ENCODE measurements at places on chromosomes 6 and 20.

DNA sequence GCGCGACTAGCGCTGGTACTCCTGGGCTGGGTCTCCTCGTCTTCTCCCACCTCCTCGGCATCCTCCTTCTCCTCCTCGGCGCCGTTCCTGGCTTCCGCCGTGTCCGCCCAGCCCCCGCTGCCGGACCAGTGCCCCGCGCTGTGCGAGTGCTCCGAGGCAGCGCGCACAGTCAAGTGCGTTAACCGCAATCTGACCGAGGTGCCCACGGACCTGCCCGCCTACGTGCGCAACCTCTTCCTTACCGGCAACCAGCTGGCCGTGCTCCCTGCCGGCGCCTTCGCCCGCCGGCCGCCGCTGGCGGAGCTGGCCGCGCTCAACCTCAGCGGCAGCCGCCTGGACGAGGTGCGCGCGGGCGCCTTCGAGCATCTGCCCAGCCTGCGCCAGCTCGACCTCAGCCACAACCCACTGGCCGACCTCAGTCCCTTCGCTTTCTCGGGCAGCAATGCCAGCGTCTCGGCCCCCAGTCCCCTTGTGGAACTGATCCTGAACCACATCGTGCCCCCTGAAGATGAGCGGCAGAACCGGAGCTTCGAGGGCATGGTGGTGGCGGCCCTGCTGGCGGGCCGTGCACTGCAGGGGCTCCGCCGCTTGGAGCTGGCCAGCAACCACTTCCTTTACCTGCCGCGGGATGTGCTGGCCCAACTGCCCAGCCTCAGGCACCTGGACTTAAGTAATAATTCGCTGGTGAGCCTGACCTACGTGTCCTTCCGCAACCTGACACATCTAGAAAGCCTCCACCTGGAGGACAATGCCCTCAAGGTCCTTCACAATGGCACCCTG, 1.6 kb downstream of the TPBG start:
- peak; percentile 22 for DNase-seq

DNA sequence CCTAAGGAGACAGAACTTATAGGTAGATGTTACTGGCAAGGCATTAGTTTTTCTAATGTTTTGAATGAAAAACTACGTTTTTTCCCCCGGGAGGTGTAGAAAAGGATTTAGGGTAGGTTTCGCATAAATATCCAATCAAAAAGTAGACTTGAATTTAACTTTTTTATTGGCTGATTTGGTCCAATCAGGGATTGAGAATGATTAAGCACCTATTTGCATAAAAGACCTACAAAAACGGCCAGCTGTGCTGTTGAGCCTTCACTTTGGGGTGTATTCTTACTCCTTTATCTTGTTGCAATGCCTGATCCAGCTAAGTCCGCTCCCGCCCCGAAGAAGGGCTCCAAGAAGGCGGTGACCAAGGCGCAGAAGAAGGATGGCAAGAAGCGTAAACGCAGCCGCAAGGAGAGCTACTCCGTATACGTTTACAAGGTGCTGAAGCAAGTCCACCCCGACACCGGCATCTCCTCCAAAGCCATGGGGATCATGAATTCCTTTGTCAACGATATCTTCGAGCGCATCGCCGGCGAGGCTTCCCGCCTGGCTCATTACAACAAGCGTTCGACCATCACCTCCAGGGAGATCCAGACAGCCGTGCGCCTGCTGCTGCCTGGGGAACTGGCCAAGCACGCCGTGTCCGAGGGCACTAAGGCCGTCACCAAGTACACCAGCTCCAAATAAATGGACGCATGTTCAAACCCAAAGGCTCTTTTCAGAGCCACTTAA, 113.5 kb upstream of the BTN3A2 start:
- DNase-seq: peak; percentile 76

DNA sequence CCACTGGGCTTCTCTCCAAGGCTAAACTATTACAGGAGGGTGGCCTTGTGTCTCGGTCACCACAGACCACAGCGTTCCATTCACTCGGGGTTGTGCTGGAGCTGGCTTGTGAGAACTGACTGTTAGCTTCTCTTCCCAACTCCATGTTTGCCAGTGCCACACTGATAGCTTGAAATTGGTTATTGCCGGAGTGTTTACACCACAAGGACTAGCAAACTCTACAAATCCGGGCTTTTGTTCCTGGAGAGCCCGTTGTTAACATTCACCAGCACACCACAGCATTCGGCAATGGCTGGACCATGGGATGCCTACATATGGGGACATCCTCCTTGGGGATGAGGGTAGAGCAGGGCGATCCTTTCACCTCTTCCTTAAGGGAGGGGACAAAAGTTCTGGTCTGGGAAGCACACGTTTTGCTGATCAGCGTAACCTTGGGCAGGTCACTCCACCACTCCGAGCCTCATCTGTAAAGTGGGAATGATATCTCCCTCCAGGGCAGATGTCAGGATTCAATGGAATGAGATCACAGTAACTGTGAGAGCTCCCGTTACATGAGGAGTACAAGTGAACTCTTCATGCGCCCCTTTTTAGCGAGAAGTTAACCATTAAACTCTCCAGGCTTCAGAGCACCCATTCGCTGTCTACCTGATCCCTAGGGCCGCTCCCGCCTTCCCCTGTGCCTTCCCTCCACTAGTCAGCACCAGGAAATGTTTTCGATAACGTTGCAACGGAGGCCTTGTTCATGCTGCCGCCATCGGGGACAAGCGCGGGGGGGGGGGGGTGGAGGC, 41.7 kb upstream of the TTPAL start:
- DNase-seq: peak; percentile 71

- no peak for DNase-seq
Measured at GRCh38 chr20:15811951-15812350, 761.3 kb downstream of the KIF16B start.

DNA sequence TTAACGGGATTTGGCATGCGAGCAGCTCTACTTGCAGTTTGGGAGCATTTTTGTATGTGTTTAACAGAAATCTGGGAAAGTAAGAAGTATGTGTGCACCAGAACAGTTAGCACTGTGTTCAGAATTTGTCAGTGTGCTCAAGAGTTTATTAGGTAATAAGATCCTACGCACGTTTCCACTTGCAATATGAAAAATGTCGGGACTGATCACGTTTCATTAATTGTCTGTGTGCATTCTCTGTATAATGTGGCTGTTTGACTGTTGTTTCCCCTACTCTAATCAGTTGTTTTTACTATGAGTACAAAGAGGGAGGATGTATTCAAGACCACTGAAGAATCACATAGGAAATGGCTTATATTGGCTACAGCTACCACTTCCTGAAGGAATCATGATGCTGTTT, 349.7 kb upstream of the POU3F2 start:
- DNase-seq: no peak

GRCh38 chr6:14639983-14640599, 522.5 kb downstream of the CD83 start:
- DNase-seq: no peak

DNA sequence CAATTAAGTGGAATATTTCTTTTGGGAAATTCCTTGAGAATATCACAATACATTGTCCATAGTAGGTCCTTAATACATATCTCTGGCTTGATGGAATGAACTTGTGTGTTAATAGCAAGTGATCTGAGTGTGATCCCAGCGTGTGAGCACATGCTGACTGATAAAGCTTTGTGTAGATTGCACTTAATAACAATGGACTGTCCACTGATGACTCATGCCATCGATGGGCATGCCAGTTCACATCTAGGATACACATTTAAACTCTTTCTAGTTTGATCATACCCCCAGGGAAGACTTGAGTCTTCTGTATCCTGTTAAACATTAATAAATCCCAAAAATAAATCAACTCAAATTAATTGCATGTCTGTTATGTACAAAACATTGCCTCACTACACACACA, 454.3 kb upstream of the SPTLC3 start:
- DNase-seq: peak; percentile 32

- no peak for DNase-seq
Measured at GRCh38 chr6:53326372-53327016, 22.3 kb downstream of the ELOVL5 start.

DNA sequence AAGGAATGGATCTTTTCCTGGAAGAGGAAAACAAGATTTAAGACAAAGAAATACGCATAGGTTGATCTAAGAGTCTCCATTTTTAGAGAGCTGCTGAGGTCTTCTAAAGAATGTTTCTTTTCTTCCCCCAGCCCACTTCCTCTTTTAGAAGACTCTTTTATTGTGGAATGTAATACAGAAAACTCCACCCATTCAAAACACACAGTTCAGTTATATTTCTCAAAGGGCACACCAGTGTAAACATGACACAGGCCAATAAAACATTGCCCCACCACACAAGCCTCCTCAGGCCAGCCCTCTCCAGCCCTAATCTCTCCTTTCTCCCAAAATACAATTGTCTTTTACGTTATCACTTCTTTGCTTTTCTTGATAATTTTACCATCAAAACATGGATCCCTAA, 42.8 kb downstream of the SLC35B3 start:
- DNase-seq: no peak

DNA sequence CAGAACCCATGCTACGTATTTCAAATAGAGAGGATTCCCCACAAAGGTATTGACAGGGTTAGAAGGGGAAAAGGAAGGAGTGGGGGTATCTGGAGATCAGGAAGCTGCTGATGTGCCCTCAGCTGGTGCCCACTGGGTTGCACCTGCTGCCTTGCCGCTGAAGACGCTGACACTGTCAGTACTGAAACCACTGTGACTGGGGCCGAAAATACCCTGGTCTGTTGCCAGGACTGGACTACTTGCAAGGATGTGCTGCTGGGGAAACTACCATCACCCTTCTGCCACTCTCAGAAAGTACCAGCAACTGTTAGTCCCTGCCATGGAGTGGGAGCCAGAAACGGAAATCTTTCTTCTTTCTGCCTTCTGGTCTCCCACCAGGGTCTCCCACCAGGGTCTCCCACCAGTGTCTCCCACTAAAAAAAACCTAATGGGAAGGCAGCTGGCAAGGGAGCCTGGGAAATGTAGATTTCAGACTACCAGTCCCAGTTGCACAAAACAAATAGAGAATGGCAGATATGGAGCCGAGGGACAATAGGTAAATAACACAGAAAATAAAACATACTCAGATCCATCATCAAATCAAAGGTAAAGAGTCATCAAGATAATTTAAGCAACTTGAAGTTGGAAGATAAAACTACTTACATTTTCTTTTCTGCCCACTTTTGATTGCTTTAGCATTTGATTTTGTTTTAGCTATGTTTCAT, 204.8 kb downstream of the TPBG start:
- no peak for DNase-seq

DNA sequence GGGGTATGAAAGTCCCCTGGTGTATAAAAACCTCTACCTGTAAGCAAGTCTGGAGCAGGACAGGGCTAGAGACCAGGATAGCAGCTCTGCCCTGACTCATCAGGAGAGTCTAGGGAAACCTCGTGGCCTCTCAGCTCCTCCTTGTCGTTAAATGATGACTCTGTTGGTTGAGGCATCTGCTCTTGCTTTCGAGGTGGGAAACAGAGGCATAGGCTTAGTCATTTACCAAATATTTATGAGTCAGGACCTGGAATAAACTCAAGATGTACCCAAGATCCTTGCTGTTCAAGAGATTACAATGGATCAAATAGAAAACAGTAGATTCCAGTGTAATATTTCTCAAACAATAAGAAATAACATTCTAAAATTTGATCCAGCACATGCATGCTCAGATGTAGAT, 5.5 kb downstream of the MANBAL start:
- DNase-seq: peak; percentile 72

DNA sequence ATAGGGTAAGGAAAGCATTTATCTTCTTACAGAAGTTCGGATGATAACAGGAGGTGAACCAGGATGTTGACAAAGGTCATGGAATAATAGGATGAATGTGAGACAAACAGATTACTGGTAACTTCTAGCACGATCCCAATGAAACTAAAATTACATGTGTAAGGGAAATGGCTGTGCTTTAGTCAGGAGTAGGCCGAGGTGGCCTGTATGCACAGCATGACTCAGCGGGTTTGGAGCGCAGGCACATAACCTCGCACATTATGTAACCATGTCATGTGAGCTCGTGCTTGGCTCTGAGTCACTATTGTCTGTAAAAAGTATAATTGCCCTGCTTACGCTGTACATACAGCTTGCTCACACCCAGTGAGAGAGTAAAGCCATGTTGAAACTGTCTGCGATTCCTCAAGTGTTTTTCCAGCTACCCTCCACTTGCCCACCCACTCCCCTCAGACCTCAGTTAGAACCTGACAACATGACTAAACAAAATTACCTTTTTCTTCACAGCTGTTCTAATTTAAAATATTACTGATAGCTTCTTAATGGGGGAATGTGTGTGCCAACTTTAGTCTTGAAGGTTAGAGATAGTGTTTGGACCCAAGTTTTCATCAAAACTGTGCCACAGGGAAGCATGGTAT, 8.2 kb downstream of the CYB5R4 start:
- no peak for DNase-seq

DNA sequence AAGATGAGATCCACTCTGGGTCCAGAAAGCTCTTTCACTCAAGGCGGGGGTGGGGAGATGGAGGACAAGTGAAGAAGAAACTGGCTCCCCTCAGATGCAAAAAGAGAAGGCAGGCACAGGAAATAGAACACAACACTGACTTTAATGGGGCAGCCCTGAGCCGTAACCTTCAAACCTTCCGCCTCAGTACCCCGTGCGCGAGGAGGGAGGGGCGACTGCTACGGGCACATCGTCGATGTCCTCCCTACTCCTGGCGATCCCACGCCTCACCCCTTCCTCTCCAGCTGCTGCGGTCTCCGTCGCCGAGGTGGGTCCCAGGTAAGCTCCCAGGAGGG, 3.9 kb downstream of the SPEF1 start:
- DNase-seq: no peak

GRCh38 chr20:32877507-32877906, 18.8 kb downstream of the EFCAB8 start:
- DNase-seq: no peak

GRCh38 chr6:128509709-128510108, 10.7 kb downstream of the PTPRK start:
- no peak for DNase-seq

- no peak for DNase-seq
Measured at GRCh38 chr20:1357921-1358671, 29.2 kb upstream of the SDCBP2 start.

GRCh38 chr6:142947714-142948480, 2.9 kb upstream of the HIVEP2 start:
- DNase-seq: no peak

GRCh38 chr20:40617594-40617993, 71.4 kb downstream of the MAFB start:
- DNase-seq: no peak

- DNase-seq: no peak
Measured at GRCh38 chr6:19979059-19979458, 141.9 kb downstream of the ID4 start.

DNA sequence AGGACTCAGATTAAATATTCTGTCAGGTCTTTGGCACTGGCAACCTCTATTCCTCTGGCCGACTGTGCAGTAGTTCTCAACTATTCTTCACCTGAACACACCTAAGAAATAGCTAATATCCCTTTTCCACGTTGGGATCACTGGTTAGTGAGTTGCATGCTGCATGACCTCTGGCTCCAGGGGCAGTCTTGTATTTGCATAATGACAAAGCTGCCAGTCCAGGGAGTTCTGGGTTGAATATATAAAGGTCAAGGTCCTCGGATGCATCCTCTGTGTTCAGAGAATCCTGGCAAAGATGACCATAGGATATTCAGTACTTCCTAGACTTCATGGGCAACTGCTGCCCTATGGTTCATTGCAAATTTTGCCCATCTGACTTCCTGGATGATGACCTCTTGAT, 131.2 kb downstream of the DNAH8 start:
- no peak for DNase-seq
